AG04450 (cell line): ENCODE measurements at places on chromosomes 12 and 14.
A peak's percentile ranks its signal among the peaks of the same experiment; 100 is the strongest.

- no peak for DNase-seq
Observed at GRCh38 chr12:21989819-21990412, 48.7 kb upstream of the ABCC9 start.

DNA sequence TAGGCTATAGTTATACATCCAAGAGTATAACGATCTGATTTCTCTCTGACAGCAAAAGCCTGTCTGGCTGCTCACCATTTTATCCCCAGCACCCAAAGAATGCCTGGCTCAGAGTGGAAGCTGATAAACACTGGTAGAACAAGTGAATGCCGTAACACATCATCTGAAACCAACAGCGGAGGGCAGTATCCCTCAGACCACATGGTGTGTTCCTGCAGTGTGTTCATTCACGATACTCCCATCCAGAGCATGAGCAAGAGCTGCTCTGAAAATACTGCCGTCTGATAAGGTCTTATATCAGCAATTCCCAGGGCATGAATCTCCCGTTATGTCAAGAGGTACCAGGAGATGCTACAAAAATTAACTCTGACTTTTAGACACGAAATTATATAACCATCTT, 95.9 kb downstream of the TTC7B start:
- no peak for DNase-seq

DNA sequence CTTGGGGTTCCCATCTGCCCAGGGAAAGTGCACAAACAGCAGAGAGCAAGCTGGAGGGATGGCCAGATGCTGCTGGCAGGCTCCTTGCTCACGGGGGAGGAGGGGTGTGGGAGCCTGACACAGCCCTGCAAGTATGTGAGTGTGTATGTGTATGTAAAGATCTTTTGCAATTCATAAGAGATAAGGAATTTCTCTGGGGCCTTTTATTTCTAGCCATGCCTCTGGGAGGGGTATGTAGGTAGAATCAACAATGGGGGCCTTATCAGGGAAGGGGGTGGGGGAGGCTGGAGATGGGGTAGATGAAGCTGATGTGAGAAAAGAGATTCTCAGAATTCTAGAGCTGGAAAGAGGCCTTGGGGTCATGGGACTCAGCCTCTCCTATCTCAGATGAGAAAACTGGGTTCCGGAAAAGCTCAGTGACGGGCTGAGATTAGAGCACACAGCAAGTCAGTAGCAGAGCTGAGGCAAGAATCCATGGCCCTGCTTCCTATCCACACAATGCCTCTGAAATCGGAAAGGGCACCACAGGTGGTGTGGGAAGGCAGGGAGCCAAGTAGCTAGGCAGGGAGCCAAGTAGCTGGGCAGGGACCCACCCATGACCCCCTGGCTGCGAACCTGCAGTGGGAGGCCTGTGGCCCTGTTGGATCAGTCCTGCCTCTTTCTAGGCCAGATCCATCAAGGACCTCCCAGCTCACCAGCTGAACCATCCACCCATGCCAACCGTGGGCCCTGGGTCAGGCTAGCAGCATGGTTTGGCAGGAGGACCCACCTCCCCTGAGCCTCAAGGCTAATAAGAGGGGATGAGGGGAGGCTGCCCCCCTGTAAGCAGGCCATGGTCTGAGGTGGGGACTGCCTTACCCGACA, 54.7 kb downstream of the PLEKHG3 start:
- peak; percentile 93 for DNase-seq

- no peak for DNase-seq
Observed at GRCh38 chr12:94768398-94769046, 118.2 kb upstream of the TMCC3 start.

DNA sequence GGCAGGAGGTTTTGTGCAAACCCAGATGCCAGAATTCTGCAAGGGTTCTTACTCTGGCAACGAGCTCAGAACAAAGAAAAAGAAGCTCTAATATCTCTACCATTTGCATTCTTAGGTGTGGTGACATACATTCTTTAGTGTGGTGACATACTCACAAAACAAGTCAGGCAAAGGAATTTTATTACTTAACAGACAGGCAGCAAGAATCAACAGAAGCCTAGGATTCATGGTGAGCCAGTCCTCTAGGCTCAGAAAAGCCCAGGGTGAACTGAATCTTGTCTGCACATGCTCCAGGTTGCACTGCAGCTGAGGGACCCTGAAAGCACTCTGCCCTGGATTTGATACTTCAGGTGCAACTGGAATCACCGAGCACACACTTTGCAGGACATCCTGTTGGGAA, 122.4 kb upstream of the PTPRQ start:
- DNase-seq: no peak

GRCh38 chr12:100208834-100209233, 8.2 kb downstream of the ACTR6 start:
- no peak for DNase-seq

DNA sequence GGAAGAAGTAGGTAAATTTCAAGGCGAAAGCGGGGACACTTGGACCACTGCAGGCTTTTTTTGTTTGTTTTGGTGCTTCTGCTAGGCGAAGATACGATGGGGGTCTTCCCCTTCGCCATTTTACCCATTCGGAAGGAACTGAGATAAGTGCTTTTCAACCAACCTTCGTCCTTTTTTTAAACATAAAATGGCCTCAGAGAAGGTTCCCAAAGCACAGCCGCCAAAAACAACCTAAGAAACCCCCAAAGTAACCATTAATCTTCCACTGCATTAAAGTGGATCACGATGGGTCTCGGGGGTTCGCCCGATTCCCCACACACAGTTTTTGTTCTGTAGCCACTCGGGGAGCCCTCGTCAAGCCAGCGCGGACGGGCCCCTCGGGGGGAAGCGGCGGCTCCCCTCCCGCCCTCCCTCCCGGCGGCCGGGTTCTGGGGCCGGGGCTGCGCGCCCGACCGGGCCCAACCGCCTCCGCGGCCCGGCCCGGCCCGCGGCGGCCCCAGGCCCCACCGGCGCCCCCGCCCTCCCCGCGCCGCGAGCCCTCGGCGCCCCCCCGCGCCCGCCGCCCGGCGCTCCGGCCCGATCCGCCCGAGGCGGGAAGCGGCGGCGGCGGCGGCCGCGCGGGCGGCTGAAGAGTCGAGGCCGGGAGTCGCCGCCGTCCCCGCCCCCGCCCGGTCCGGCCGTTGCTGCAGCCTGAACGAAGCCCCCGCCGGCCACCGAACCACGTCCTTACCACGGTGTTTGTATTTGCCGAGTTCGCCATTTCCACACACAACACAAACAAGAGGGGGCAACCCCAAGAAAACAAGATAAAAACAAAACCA, 790 bp downstream of the GTF2A1 start:
- no peak for DNase-seq

DNA sequence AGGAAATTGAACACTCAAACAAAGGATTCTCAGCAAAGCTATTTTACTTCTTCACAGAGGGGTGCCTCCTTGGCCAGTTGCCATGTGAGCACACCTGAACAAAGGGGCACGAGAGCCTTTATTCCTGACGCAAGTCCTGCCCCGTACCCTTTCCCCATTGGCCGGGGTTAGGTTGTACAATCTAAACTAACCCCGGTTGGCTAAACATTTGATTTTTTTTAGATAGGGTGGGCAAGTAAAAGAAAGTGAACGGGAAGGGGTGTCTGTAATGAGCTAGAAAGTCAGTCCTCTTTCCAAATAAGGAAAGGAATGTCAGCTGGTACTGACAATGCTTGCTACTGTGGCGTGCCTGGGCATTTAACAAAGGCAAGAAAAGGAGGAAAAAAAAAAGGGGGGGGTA, 135.5 kb upstream of the CDKN3 start:
- no peak for DNase-seq

DNA sequence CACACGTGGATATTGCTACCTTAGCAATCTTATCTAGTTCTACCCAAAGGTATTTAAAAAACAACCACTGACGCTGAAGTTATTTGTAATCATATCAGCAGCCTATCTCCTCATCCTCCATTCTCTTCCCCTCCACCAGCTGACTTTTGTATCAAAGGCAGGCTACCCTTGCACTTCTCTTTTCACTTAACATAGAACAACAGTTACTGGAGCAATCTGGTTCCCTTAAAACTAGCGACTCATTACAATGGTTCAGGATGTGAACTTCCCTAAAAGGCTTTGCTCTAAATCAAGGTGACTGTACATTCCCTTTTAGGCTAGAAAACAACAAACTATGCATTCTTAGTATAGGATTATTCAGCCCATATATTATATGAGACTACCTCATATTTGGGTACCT, 404.7 kb downstream of the APAF1 start:
- DNase-seq: no peak

GRCh38 chr12:46005151-46005797, 14.9 kb upstream of the SCAF11 start:
- no peak for DNase-seq

GRCh38 chr12:90299666-90300065, 591.0 kb upstream of the ATP2B1 start:
- DNase-seq: no peak

- DNase-seq: no peak
Observed at GRCh38 chr12:64332296-64332695, 58.3 kb downstream of the C12orf56 start.

DNA sequence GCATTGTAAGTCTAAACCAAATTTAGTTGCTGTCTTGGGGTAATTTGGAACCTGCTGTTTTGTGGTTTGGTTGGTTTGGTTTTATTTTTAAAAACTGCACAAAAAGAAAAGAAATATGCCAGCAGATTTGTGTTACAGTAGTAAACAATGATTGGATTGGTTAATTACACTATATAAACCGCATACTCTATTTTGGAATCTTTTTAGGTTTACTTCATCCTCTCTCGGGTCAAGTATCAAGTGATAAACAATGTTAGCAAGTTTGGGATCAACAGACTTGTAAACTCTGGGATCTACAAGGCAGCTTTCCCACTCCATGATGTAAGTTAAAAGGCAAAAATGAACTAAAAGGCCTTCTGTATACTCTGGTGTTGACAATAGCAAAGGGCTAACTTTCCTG, 132.4 kb downstream of the ANO6 start:
- DNase-seq: no peak

GRCh38 chr12:108316176-108317086, 22.7 kb downstream of the CMKLR1 start:
- DNase-seq: no peak

DNA sequence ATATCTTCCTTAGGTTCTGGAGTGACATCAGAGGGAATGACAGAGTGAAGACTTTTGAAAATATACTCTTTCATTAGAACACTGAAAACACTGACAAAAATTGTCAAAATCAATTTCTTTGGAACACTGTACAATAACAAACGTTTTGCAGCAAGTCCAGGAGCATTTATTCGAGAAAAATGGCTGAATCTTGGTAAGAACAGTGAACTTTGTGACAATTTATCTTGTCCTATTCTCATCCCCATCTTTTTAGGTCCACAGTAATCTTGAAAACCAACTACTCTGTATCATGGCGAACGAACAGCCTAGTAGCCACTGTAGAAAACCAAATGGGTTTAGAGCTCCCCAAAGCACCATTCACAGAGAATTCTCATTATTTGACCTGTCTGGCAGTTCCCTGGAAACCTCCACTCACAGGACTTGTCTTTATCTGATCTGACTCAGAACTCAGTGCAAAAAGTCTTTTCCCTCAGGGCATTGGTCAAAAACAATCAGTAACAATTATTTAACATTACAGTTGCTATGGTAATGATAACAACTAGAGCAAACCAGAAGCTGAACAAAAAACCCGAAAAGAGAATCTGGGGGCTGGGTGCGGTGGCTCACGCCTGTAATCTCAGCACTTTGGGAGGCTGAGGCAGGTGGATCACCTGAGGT, 20.3 kb upstream of the PPP2R5E start:
- no peak for DNase-seq

DNA sequence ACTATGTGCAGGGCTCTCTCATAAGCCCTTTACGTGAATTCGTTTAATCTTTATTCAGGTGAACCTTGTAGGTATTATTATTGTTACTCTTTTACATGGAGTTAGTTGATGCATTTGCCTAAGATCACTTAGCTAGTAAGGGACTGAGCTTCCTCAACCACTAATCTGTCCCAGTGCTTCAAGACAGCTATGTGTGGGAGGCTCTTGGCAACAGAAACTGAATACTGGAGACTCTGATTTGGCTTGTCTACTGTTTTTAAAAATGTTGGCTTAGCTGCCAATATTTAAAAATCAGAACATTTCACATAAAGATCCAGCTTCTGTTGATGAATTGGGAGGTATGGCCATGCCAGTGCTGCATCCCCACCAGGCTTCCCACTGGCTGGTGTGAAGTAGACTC, 6.8 kb downstream of the KNTC1 start:
- no peak for DNase-seq

- no peak for DNase-seq
Observed at GRCh38 chr12:45547822-45548221, 181.7 kb upstream of the ARID2 start.

- no peak for DNase-seq
Observed at GRCh38 chr14:41859336-41859735, 252.7 kb downstream of the LRFN5 start.

GRCh38 chr14:104931771-104932675, 7.3 kb downstream of the PLD4 start:
- DNase-seq: no peak

GRCh38 chr14:94001016-94001415, 3.9 kb downstream of the CCDC197 start:
- no peak for DNase-seq

- no peak for DNase-seq
Observed at GRCh38 chr14:22296088-22296487, 292.9 kb downstream of the DAD1 start.

DNA sequence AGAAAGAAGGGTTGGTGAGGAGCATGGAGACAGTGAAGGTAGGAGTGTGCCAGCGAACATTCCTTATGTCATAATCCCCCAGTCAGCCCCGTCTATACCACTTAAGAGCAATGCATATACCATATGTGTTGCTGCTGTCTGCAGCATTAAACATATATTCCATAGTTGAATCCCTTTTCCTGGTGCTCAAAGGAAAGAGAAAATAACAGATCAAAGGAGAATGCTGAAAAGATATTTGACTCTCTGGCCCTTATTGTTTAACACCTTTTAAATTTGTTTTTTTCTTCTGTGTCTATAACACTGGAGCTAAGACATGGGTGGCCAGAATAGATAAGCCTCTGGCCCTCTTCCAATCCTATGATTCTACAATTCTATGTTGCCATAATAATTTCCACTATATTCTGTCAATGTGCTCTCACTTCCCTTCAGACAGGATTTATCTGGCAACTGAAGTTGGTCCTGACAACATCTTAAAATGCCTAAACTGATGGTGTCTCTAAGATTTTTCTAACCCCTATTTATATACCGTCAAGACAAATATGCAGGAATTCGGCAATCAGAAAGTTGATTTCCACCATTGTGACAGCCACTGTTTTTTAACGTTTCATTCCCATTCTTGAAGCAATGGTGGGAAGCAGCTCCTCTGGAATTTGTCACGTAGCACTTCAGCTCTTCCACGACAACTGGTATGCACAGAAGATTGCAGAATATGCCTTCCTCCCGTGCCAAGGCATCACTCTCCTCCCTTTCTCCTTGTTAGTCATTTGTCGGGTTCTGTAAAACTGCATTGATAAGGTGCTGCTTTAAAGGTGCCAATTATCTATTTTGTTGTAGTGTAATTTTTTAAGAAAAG, 204.7 kb downstream of the BCAT1 start:
- no peak for DNase-seq

- DNase-seq: no peak
Observed at GRCh38 chr12:92110083-92110640, 35.5 kb downstream of the BTG1 start.

GRCh38 chr14:63564318-63564717, 21.1 kb upstream of the PPP2R5E start:
- DNase-seq: no peak

GRCh38 chr12:27244689-27245488, 803 bp downstream of the STK38L start:
- DNase-seq: no peak
